Adipocyte (in vitro differentiated cells): ENCODE measurements at places on chromosomes 4 and X.

DNA sequence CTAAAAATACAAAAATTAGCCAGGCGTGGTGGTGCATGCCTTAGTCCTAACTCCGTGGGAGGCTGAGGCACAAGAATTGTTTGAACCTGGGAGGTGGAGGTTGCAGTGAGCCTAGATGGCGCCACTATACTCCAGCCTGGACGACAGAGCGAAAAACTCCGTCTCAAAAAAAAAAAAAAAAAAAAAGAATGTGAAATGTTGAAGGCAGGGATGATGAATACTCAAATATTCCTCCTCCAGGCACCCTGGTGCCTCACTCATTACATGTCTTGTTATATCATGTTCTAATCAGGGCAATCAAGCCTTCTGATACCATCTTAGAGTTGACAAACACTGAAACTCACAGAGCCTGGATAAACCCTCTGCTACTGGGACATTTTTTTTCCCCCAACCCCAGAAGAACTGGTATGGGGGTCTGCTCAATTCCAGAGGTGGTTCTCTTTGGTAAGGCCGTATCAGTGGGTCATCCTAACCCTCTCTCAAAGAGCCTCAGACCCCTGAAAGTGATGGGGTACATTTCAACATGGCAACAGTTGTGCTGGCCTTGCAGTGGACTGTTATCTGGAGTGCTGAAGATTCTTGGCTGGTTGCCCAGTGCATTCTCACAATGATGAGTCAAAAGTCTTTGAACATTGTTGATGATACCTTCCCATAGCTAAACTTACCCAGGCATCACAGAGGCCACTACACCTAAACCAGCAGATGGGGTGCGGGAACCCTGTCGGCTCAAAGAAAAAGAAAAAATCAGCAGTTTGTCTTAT, 2.4 kb upstream of the SH3KBP1 start:
- DNase-seq: peak; percentile 40

DNA sequence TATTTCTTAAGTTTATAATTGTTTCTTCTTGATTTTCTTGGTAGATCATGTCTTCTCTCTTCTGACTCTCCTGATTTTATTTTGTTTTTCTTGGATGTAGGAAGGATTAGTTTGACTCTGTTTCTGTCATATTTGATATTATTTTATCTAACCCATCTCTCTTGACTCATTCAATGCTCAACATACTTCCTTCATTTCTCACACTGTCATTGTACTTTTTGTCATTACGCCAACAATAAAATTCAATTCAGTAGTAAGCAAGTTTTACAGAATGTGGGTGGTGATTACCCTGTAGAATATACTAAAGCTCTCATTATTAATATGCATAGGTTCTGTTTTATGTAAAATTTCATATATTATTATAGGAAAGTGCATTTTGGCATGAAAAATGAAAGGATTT, 1303.0 kb upstream of the AGA start:
- peak; percentile 30 for DNase-seq

- DNase-seq: peak; percentile 92
These were observed at the start of gene EVC for GRCh38 chr4:5710961-5711478. EVC (plus strand) TSS chr4:5711201; CDS start chr4:5711381, 180 bp downstream.

DNA sequence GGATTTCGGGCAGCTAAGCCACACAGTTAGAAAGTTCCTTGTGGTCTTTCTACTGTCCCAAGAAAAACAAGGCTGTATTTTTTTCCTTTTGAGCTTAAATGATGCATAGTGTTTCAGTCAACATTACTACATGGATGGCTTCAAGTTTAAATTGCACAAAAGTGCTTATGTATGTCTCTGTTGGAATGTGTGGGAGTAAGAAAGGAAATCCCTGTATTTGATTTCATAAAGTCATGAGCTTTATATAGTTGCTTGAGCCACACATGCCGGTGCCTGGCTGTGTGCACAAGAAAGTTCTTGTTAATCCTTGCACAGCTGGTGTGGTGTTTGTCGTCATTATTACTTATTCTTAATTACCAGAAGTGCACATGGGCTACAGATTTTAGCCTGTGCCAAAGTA, 262.2 kb downstream of the ARHGAP10 start:
- peak; percentile 62 for DNase-seq

GRCh38 chr4:66204534-66205247, 534.4 kb upstream of the EPHA5 start:
- peak; percentile 4 for DNase-seq

- DNase-seq: no peak
These were observed 4.3 kb upstream of the UNC5C start for GRCh38 chr4:95552942-95553550.

DNA sequence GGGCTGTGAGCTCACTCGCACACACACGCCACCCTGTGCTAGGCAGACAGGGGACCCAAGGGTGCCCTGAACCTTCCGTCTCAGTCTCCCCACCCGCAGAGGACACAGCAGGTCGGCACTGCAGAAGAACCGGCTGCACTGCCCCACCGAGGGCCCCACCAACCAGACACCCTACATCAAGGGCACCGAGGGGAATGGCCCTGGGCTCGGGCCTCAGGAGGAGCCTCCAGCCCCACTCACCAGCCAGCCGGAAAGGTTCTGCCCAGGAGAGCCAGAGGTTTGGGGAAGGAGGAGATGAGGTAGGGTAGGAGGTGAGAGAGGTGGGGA, 45.9 kb downstream of the FAM53A start:
- DNase-seq: no peak

DNA sequence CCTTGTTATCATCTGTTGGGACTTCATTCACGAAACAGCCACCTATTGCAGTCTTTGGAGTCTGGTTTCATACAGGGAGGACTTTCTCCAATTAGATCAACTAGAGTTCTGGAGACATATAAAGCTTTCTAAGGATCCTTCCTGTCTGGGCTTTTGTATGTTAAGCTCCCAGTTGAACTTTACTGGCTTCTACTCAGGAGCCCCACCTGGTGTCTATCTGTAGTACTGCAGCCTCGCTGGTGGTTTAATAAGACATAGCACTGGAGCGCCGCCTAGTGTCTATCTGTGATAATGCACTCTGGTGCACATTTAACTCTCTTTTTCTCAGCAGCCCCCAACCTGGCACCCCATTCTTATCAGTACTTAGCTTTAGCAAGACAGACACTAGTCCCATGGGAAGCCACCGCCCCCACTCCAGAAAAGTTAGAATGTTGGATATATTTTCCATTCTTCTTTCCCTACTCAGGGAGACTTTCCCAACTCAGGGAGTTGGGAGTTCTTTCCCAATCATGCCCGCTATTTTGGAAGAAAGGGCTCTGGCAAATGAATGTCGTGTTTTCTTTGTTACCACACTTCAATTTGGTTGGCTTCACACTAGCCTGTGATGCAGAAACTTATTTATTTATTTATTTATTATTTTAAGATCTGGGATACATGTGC, 36.9 kb upstream of the SYTL4 start:
- DNase-seq: peak; percentile 77

DNA sequence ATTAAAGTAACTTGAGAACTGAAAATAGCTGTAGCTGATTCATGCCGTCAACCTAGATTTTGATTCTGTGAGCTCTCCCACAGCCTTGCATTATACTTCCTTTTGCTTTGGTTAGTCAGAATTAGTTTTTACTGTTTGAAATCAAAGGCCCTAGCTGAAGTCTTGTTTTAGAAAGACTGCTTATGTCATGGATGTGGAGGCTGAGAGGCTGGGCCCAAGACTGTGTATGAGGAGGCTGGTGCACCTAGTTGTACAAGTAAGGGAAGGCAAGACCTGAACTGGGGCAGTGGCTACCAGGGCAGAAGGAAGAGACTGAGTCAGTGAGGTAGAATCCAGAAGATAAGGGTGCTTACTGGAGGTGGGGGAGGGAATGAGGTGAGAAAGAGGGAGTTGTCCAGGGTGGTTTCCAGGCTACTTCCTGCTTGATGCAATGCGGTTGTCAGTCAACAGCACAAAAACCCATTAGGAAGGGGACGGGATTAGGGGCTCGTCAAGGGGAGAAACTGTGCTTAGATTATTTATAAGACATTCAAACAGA, 76.2 kb upstream of the PAGE3 start:
- no peak for DNase-seq
